ENCODE measurements at places on chromosomes 1 and 21. TPM values are rescaled to one million over a fixed set of nuclear protein-coding genes. Genes with fewer than 3 reads are reported as not detected.

The PFKFB2 gene
- 9.4 TPM for total RNA-seq

The MIXL1 gene
- total RNA-seq: not detected

The RHOU gene
- total RNA-seq: 14.4 TPM

The FAM163A gene
- total RNA-seq: 0.10 TPM

The TMEM52 gene
- 3.6 TPM for total RNA-seq

The MNDA gene
- total RNA-seq: 26.3 TPM

GRCh38 chr1:56627636-56628039, 17.5 kb upstream of the PRKAA2 start:
- no peak for DNase-seq

GRCh38 chr1:228338521-228339051, 68.0 kb downstream of the TRIM11 start:
- no peak for DNase-seq

- DNase-seq: no peak
Observed at GRCh38 chr1:18010408-18010807, 97.2 kb upstream of the IGSF21 start.

DNA sequence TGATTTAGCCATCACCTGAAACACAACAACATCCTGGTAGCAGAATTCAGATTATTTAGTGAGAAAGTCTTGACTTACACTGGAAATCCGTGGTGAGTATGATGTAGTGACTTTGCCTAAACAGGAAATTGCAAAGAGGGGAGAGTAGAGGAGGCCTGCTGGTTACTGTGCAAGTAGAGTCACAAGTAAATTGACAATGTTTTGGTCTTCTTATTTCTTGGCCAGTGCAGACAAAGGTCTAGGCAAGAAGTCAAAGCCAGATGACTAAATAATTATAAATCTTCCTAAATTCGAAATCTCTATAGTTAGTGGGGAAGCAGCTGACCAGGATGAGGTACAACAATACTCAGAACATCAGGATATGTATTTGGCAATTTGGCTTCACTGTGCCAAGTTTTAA, 159.5 kb upstream of the KCTD3 start:
- DNase-seq: no peak

DNA sequence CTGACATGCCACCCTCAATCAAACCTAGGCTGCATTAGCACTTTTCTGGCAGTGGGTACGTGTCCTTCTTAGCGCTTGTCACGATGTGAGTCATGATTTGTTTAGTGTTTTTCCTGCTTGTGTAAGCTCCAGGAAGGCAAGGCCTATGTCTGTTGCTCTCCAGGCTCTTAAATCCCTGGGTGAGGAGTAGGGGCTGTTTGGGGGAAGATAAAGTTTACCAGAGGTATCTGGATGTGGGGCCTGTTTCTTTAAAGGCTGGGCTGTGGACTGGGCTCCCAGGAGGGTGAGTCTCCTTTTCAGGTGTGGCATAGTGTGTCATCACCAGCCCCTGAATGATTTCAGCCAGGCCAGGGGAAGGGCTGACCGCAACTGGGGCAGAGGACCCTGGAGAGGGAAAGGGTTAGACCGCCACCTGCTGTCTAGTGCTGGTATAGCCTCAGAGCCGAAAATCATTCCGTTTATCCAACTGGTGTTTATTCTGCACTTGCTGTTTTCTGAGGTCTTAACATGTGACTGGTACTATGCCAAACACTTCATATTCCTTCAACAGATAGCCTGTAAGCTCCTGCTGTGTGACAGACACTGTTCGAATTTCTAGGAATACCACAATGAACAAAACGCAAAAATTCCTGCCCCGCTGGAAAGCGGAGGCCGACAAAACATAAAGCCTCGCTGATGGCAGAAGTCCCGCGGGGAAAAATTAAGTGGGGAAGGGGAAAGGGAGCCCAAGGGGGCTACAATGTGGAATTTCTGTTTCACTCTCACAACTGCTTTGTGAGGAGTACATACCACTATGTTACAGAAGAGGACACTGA, 9.7 kb downstream of the SERINC2 start:
- DNase-seq: peak; percentile 14

DNA sequence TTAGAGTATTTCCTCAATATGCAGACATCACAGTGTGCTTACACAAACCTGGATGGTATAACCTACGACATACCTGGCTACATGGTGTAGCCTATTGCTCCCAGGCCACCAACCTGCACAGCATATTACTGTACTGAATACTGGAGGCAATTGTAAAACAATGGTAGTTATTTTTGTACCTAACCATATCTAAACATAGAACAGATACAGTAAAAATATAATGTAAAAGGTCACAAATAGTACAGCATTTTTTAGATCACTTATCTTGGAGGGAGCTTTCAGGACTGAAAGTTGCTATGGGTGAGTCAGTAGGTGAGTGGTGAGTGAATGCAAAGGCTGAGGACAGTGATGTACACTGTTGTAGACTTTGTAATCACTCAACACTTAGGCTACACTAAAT, 492.3 kb downstream of the MRPL39 start:
- no peak for DNase-seq

All from skin of body (tissue), 3 donors.